ENCODE measurements at places on chromosomes 4 and X.
A peak's percentile ranks its signal among the peaks of the same experiment; 100 is the strongest.

- DNase-seq: no peak
Observed at GRCh38 chr4:26648260-26648659, 64.4 kb downstream of the TBC1D19 start.

DNA sequence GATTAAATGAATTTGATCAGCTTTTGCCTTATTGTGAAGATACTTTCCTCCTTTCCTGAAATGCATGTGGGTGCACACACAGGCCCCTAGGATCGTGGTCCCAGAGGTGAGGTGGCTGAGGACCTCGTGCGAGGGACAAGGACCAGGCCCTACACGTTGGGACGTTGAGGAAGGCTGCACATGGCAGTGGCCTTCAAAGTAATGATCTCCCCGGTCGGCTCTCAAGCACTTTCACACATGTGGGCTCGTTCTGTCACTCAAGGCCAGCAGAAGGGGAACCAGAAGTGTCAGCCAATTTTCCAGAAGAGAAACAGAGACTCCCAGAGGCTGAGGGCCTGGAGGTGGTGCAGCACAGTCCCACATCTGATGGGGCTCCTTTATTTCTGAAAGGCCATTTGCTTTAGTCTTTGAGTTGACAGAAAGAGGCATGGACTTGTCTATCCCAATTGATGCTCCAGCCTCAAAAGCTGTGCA lies 196.8 kb downstream of the AFAP1 start:
- no peak for DNase-seq

GRCh38 chrX:275967-276580 lies 5.1 kb upstream of the PLCXD1 start:
- peak; percentile 29 for DNase-seq

- DNase-seq: peak; percentile 16
Observed at GRCh38 chr4:164768516-164768915, 14.6 kb downstream of the SMIM31 start.

- no peak for DNase-seq
Observed at GRCh38 chr4:145451895-145452294, 29.8 kb upstream of the SMAD1 start.

- peak; percentile 54 for DNase-seq
Observed at GRCh38 chr4:47839259-47839658, 1.4 kb upstream of the CORIN start.

- DNase-seq: no peak
Observed at GRCh38 chr4:80484712-80485111, 149.2 kb downstream of the CFAP299 start.

GRCh38 chr4:129377131-129377845 lies 281.3 kb downstream of the C4orf33 start:
- DNase-seq: no peak

DNA sequence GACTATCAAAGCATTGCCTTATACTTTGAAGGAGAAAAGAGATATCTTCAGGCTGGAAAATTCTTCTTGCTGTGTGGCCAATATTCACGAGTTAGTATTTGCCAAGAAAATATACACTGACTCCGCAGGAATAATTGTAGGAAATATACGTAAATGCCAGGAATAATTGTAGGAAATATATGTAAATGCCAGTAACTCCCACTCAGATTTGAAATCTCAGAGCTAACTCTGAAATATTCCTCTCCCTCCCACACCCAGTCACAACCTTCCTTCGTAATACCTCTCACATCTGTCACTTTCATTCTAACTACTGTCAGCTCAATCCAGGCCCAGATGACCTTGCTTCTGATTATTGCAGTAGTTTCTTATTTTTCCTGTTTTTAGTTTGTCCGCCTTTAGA lies 73.5 kb downstream of the WDR19 start:
- no peak for DNase-seq

DNA sequence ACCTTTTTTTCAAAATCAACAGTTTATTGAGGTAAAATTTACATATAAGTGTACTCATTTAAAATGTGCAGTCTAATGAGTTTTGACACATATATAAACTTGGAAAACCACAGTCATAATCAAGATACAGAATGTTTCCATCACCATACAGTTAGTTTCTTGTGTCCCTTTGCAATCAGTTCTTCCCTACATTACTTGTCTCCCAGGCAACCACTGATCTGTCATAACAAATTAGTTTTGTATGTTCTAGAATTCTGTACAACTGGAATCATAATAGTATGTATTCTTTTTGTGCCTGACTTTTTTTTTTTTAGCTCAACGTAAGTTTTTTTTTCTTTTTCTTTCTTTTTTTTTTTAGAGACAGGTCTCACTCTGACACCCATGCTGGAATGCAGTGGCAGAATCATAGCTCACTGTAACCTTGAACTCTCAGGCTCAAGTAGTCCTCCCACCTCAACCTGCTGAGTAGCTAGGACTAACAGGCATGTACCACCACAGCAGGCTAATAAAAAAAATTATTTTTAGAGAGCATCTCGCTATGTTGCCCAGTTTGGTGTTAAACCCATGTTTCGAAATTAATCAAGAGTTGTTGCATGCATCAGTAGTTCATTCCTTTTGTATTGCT lies 26.9 kb downstream of the ARFIP1 start:
- DNase-seq: no peak

DNA sequence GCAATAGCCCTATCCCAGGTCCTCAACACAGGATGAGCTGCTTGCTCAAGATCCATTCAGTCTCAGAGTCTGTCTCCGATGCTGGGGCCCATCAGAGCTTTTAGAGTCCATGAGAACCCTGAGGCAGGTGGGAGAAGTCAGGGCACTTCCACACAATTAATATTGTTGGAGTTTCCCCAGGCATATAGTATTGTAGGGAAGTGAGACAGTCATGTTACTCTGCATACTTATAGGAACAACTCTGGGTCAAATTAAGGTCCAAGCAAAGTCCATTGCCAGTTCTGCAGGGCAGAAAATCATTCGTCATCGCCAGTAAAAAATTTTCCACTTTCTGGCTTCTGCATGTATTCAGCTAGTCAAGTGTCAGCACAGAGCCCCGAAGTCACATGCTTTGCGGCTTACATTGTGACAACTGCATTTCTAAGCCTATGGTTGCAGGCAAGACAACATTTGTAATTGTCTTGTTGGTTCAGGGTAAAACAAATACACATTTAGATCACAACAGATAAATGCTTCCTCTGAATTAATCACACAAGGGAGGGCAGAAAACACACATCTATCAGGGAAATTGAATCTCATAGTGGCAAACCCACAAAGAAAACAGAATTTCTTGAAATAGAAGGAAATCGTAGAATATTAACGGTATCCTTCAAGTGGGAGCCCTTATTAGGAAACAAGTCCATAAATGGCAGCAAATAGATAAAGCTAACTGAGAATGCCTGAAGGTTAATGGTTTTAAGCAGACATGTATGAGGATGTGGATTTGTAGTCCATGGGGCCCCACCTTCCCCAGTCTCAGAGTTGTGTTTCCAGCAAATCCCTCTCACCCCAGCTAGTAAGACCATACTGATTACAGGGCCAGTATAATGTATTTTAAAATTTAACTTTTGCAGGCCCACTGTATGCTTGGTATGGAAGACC lies 412.1 kb upstream of the RASGEF1B start:
- no peak for DNase-seq

GRCh38 chr4:168832763-168833575 lies 177.1 kb downstream of the CBR4 start:
- DNase-seq: peak; percentile 45

DNA sequence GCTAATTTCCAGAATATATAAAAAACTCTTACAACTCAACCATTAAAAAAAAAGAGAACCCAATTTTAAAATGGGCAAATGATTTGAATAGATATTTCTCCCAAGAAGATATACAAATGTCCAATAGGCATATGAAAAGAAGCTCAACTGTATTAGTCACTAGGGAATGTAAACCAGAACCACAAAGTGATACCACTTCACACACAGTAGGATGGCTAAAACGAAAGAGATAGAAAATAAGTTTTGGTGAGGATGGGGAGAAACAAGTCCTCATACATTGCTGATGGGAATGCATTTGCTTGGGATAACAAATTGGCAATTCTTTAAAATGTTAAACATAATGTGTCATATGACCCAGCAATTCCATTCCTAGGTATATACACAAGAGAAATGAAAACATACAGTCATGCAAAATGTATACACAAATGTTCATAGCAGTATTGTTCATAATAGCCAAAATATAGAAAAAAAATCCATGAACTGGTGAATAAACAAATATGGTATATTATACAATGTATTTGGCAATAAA lies 5.7 kb downstream of the TCEAL3 start:
- DNase-seq: peak; percentile 13

- no peak for DNase-seq
Observed at GRCh38 chrX:13169684-13170083, 125.3 kb upstream of the FAM9C start.

DNA sequence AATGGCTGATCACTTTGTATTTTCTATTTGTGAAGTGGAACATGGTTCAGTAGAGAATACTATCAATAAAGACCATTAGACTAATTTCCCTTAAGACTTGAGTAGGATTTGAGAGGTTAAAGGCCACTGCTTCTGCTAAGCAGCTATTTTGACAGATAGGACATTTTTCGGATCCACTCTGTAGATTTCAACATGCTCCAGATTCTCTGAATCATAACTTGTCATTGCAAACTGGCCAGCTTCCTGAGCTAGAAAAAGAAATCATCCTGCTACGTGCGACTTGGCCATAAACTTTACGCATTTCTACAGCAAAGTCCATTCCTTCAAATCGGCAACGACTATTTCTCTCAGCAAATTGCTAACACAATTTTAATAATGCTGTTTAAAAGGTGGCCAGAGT lies 55.2 kb downstream of the MGST2 start:
- no peak for DNase-seq

DNA sequence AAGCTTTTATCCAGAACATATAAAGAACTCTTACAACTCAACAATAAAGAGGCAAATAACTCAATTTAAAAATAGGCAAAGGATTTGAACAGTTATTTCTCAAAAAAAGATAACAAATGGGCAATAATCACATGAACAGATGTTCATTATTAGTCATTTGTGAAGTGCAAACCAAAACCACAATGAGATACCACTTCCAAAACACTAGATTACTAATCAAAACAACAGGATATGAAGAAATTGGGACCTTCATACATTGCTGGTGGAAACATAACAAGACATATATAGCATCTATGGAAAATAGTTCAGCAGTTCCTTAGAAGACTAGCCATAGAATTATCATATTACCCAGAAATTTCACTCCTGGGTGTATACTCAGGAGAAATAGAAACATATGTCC lies 224.6 kb downstream of the FBXO8 start:
- no peak for DNase-seq

DNA sequence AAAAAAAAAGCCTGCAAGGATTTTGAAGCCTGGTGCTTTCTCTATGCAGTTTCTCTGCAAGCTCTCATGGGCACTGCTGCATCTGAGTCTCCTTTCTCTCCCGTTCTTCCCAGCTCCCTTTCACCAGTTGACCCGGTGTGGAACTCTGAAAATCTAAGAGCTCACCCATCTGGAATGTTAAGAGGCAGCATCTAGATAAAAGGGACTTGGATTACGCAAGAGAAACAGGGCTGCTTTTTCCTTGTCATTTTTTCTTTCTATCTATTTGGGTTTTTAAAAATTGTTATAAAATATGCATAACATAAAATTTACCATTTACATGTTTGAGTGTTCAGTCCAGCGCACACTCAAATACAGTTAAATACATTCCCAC lies 95.2 kb upstream of the RPS6KA3 start:
- DNase-seq: peak; percentile 41

DNA sequence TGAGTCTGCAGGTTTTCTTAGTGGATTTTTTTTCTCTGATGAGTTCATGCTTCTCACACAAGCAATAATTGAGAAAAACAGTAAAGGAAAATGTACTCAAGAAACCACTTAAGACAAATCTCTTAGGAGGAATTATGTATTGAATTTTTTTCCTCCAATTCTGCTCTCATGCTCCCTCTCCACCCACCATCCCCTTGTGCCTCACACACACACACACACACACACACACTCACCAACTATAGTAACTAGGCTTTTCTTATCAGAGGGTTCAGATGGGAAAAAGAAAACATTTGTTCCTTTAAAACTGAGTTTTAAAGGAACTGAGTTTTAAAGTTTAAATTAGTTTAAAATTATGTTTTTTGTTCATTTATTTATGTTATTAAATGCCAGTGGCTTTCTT lies 47.0 kb upstream of the ANXA10 start:
- DNase-seq: no peak

DNA sequence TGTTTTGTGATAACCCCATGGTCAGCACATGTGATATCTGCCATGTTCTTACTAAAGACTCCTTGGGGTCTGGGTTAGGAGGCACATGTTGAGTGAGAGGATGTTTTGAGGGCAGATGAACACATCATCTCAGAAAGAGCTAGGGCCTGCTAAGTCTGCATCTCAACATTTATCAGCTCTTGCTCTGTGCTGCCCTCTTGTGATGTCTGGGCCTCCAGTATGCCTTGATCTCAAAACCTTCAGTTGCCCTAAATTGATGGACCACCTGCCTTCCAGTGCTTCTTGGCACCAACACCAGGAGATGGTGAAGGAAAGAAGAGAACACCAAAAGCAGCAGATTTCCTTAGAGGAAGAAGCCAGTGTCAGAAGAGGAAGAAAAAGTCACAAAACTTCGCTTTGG lies 22.5 kb downstream of the MID1 start:
- DNase-seq: no peak

- no peak for DNase-seq
Observed at GRCh38 chrX:55119712-55120111, 30.9 kb downstream of the PAGE2 start.

DNA sequence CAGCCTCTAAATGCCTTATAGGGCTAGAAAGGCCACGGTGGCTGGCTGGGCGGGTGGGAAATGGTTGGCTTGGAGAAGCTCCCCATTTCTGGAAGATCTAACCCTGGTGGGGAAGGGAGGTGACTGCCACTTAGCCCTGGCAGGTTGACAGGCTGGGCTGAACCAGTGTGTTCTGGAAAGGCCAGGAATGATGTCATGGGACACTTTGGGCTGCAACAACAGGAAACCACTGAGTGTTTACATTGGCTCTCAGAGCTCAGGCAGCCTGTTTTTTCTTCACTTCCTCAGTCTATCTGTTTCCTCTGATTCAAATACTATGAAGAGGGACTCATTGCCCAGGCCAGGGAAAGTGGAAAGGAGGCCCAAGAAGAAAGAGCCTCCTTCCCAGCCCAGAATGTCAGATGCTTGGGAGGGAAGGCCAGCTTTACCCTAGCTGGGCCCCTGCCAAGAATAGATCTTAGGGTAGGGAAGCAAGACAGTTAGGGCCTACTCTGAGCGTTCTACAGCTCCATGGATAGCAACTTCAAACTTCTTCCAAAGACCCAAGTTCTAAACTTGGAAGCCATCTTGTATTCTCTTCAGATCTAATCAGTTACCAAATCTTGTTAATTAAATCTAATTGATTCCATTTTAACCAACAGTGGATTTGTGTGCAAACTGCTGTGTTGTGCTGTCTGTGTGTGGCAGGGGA lies 65.8 kb upstream of the MSN start:
- peak; percentile 85 for DNase-seq

- no peak for DNase-seq
Observed at GRCh38 chr4:173398220-173398619, 696 bp downstream of the SCRG1 start.

DNA sequence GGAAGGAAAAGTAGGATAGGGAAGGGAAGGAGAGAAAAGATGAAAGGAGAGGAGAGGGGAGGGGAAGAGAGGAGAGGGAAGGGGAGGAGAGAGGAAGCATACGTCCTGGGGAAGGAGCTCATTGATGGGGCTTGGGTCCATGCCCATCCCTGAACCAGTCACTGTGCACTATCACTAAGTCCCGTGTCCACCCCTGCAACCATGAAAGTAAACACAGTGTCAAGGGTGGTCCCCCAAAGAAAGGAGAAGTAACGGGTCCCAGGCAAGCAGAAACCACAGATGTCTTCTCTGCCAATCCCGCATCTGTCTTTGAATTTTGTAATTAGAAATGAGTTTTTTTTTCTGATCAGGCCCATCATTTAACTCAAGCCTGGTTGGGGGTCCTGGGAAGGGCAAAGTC lies 55.2 kb downstream of the LGI2 start:
- DNase-seq: no peak
